ENCODE measurements at places on chromosomes 1 and 21. TPM values are rescaled to one million over a fixed set of nuclear protein-coding genes. Genes with fewer than 3 reads are reported as not detected.

The ITLN2 gene
- 0.52 TPM for total RNA-seq

The LCK gene
- total RNA-seq = not detected

The UTS2 gene
- total RNA-seq = not detected

The RNU1-4 gene
- total RNA-seq = under 0.01 TPM

The SPATA1 gene
- total RNA-seq = 0.46 TPM

The HPDL gene
- 0.86 TPM for total RNA-seq

The PTGER3 gene
- total RNA-seq = 2.8 TPM

The SIK1 gene
- 0.98 TPM for total RNA-seq

All from smooth muscle cell of the pulmonary artery (primary cell).